Central memory CD4-positive, alpha-beta T cell (primary cell): ENCODE measurements at places on chromosomes 16 and 17.

DNA sequence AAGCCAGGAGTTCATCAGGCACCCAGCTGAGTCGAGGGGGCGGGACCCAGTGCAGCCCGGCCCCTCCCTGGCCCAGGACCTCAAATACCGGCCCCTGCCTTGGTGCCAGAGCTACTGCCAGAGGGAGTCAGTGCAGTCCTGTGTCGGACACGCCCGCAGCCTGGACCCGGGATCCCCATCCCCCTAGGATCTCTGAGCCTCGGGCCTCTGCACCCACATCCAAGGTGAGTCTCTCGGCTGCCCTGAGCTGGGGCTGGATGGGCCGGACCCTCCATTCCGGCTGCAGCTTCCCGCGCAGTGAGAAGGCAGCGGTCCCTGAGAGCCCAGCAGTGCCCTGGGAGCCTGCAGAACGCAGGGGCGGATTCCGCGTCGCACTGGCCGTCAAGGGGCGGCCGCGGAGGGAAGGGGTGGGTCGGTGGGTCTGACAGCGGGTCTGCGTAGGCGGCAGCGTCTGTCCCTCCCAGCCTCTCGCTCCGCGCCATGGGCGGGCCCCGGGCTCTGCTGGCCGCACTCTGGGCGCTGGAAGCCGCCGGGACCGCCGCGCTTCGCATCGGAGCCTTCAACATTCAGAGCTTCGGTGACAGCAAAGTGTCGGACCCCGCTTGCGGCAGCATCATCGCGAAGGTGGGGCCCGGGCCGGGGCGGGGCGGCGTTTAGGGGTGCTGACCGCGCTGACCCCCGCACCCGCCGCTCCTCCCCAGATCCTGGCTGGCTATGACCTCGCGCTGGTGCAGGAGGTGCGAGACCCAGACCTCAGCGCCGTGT lies at the start of gene DNASE1L2:
TSS of gene DNASE1L2 (plus strand) at position 108 of the 765 bp plus-strand sequence. CDS start at position 481, 373 bp downstream.
- no peak for DNase-seq

GRCh38 chr17:61425682-61426481 lies 26.2 kb downstream of the TBX2 start:
- no peak for DNase-seq

DNA sequence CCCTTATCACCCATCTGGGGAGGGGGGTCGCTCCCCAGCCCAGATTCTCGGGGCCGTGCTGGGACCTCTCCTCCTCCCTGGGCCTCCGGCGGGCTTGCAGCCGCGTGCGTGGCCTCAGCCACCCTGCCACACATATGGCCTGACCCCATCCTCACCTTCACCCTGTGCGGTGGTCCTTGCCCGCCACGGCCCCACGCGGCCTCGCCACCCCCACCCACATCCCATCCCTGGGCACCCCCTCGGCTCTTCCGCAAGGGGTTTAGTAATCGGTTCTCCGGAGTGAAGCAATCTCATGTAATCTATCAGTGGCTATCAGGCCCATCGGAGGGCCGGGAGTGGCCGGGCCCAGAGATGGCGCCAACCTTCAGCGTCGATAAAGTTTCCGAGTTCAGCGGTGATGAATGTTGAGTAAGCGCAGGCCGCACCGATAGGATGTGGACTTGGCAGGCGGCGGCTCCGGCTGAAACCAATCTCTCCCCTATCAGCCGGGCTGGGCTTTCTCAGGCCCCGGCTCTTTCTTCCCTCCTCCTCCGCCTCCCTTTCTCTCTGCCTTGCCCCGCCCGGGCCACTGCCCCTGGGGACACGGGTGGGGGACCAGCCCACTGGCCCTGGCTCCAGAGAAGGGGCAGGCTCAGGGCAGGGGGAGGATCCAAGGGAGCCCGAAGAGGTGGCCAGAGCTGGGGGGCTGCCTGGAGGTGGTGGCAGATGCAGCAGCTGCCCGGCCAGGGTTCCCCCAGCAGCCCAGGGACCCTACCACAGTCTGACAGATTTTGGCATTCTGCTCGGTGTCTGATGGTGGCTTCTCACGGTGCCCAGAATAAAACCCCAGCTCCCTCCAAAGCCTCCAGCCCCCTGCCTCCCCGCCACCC lies 20.8 kb downstream of the ZFPM1 start:
- DNase-seq = no peak

- no peak for DNase-seq
Observed at GRCh38 chr17:39580082-39580468, 27.6 kb downstream of the NEUROD2 start.

GRCh38 chr17:80594431-80595269 lies 50.0 kb downstream of the RPTOR start:
- DNase-seq = no peak

- DNase-seq = no peak
Observed at GRCh38 chr16:30669026-30669902, 11.0 kb downstream of the FBRS start.

GRCh38 chr16:68076560-68076959 lies 8.6 kb upstream of the NFATC3 start:
- DNase-seq = no peak

- DNase-seq = no peak
Observed at GRCh38 chr16:58425756-58426494, 33.7 kb downstream of the GINS3 start.

DNA sequence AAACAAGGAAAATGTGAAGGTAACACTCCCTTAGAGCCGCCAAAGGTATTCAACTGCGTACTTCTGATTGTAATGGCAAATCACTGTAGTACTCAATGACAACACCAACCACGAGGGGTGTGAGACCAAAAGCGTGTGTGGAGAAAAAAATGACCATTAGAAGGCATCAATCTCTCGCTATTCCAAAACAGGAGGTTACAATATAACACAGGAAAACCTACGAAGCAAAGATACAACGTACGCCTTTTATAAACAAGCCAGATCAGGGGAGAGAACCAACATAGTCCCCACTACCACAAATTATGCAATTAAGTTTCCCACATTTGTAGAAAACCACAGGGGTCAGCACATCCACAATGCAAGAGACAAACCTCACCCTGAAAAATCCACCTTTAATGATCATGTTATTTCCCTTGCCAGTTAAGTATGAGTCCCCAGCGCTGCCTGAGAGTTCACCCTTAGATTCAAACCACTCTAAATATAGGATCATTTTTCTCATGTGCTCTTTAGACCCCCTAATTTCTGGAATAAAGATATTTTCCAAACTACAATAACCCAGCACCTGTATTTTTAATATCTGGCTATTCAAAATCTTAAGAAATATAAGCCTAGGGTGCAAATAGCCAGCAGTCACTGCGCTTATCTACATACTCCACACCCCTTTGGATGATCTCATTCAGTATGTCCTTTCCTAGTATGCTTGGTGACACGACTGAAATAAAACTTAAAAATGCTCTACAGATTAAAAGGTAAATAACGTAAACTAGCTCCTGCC lies 12.4 kb downstream of the TEX14 start:
- DNase-seq = no peak

- DNase-seq = no peak
Observed at GRCh38 chr16:19926449-19927390, 42.1 kb upstream of the GPRC5B start.

- DNase-seq = no peak
Observed at GRCh38 chr16:57548408-57548807, 6.0 kb downstream of the ADGRG5 start.

DNA sequence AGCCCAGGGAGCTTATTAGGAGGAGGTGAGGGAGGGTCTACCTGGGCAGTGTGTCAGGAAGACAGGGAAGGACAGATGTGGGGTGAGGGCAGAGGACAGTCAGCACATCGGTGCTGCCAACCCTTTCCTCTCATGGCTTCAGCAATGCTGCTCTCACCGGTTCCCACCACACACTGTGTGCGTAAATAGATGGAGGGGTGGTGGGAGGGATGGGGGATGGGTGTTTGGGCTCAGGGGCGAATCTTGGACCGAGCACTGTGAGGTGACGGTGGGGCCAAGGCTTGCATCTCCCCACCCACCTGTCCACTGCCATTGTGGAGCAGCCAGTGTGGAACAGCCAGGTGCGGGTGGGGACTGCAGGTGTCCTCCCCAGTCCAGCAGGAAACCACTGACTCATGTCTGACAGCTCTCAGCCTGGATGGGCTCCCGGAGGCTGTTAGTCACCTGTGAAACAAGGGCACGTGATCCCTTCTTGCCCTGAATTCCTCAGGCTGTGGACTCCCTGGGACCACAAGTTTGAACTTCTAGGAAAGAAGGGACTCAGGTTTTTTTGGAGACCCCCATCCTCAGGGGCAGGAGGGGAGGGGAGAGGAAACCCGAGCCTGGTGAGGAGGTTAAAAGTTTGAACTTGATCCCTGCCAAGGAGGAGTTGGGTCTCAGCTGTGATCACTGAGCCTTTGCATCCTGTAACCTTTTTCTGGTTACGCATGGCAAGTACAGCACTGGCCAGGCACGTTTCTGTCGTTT lies 42.7 kb upstream of the SMPD3 start:
- no peak for DNase-seq

GRCh38 chr16:68740628-68741346 lies 3.7 kb downstream of the CDH1 start:
- no peak for DNase-seq

DNA sequence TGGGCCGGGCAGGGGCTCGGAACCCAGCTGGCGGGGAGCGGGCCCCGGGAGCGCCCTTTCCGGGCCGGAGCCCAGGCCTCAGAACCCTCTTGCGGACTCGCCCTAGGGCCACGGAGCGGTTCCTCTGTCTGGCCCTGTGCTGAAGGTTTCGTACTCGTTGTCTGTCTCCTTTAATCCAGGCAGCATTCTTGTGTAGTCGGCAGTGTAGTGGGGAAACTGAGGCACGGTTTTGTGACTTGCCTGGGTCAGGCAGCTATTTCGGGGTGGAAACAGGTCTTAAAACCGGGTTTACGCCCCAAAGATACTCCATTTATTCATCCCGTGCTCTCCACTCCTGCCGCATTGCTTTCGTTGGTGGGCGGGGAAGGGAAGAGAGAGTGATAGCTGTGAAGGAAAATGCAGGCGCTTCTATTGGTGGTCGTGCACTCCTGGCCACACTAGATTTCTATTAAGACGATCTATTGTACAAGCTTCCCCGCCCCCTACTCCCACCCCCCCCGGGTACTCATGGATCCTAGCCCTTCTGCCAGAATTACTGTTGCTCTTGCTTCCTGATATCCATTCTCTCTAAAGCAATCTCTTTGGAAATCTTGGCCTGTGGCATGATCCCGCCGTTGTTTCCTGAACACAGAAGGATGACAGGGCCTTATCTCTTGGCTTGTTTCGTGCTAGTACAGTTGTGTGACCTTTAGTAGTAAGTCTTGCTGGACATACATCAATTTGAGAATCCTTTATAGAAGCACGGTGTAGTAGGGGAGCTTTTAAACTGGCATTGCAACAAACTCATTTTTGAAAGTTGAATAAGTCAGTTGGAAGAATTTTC lies 751 bp downstream of the DCAF7 start:
- DNase-seq = no peak

DNA sequence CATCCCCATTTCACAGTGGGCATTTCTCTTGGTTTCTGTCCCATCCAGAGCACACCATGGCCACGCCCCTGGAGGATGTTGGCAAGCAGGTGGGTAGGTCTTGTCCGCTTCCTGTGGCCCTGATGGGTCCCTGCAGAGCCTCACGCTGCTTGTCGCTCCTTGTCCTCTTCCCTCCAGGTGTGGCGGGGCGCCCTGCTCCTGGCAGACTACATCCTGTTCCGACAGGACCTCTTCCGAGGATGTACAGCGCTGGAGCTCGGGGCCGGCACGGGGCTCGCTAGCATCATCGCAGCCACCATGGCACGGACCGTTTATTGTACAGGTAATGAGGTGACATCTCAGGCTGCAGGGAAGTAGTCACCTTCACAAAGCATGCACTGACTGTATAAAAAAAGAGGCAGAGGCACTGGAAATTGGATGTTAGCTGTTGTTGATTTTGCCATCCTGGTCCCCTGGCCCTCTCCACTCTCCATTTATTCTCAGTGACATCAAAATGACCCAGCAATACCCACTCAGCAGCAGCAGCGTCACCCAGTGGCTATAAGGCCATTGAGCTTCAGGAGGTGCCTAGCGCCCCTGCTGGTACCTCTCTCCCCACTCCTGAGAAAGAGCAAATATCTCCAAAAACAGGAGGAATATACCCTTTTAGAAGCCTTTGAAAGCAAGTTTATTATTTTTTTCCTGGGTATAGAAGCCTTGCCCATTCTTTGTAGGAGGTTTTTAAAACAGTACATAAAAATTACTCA lies 13.7 kb downstream of the METTL22 start:
- DNase-seq = no peak

DNA sequence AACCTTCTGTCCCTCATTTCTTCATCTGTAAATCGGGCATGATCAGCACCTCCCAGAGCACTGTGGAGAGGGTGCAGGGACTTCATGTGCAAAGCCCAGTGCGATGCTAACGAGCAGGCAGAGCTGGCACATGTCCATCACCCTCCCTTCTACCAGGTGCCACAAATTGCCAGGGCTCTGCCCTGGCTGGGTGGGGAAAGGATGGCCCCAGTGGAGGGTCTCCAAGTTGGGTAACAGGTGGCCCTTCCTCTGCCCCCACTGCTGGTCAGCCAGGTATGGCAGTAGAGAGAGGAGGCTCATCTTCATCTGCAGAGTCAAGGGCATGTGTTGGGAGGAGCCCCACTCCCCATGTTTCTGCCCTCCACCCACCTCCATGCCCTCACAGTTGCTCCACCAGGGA lies 61.5 kb upstream of the CDH5 start:
- no peak for DNase-seq

- DNase-seq = no peak
Observed at GRCh38 chr17:82883419-82884031, 43.7 kb upstream of the ZNF750 start.

GRCh38 chr17:81222620-81222905 lies 202 bp downstream of the CEP131 start:
- DNase-seq = no peak

- no peak for DNase-seq
Observed at GRCh38 chr17:40554646-40555295, 10.5 kb downstream of the CCR7 start.

DNA sequence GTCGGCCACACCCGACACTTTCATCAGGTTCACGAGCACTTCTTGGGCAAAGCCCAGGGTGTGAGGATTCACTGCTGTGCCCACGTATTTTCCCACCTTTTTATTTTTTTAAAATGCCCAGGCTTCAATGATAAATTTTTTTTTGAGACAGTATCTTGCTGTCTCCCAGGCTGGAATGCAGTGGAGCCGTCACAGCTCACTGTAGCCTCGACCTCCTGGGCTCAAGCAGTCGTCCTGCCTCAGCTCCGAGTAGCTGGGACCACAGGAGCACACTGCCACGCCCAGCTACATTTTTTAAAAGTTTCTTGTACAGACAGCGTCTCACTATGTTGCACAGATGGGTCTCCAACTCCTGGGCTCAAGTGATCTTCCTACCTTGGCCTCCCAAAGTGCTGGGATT lies 17.8 kb downstream of the UTS2R start:
- DNase-seq = no peak

GRCh38 chr17:82390860-82391435 lies 19.4 kb downstream of the UTS2R start:
- no peak for DNase-seq

- DNase-seq = no peak
Observed at GRCh38 chr17:75153780-75154194, 525 bp downstream of the JPT1 start.

DNA sequence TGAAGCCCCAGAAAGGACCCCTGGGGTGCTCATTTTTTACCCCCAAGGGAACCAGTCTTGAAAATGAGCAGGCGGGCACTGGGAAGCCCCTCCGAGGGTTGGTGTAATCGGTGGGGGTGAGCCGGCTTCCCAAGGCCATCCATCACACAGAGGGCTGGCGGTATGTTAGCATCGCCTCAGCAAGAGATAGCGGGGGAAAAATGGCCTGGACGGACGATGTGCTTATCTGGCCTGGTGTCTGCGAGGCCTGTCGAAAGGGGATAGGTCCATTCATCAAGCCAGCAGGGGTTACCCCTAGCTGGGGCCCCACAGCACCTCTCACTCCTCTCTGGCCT lies 188.9 kb downstream of the IRF8 start:
- no peak for DNase-seq
